ENCODE measurements at places on chromosomes 2 and 18.

- no peak for DNase-seq
Observed at GRCh38 chr18:80239830-80240229, 7.5 kb downstream of the PARD6G start.

DNA sequence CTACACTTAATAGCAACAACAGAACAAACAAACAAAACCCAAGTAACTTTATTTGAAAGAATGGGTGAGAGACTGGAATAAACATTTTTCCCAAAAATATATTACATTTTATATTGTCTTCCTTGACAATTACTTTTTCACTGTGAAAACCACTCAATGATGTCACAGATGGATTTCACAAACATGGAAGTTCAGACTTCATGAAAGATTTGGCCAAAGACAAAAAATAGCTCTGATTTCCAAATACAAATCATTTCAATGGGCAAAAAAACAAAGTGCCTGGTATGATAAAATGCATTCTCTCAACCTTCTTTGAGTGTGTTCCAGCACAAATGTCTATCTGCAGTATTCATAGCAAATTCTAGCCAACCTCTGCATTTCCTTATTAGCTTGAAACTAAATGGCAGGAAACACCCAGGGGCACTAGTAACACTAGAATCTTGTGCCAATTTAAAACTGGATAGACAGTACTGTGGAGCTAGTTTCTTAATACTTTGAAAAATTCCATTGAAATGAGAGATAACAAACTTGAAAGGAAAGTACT, 28.5 kb upstream of the NAPG start:
- DNase-seq, result no peak

GRCh38 chr18:45658756-45659155, 43.5 kb downstream of the SLC14A2 start:
- DNase-seq, result no peak

GRCh38 chr2:96608469-96609455, 29.4 kb downstream of the KANSL3 start:
- DNase-seq, result no peak

DNA sequence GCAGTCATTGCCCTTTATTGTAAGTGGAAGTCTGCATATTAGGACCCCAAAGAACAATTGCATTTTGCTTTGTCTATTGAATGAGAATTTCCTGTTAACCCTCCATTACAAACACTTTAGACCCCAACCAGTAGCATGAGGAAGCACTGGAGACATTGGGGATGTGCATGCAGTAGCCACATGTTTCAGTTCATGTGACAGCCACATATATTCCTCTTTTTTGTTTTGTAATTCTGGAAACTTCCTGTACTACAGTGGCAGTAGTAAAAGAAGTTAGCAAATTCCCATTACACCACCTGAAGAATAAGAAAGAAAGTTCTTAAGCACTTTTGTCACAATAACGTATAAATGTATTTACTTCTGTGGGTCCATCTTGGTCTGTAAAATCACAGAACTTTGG, 281.1 kb upstream of the SLC14A2 start:
- DNase-seq, result no peak

All from substantia nigra (tissue), 51 donors.